ENCODE measurements at places on chromosomes 13 and 19.

DNA sequence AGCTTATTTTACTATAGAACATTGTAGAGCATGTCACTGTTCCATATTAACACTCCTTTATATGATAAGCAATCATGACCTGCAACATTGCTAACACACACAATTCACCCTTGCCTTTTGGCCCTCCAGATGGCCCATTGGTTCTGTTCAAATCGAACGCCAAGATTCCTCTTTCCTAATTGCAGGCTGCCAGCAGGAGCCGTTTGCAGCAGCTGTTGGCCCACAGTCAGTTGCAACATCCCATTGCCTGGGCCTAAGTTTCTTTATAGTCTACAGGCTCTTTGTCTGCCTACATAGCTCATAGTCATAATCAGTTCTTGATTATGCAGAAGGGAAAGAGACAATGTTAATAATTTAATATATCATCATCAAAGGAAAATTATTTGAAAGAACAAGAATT, 37.6 kb downstream of the KCTD12 start:
- DNase-seq, result no peak

DNA sequence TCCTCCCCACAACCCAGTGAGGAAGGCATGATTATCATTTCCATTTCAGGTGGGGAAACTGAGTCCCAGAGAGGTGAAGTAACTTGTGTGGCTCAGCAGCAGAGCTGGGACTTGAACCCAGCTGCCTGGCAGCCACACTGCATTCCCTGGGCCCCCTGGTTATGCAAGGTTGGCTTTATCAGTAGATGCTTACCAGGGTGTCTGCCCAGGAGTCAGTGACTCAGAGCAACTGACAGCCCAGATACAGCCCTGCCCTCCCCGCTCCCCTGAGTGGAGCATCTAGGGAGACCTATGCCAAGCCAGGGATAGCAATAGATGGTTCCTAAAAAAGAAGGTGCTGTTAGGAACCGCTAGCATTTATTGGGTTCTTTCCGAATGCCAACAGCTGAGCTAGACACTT, 5.9 kb downstream of the IGLON5 start:
- DNase-seq, result no peak

GRCh38 chr19:3245050-3245449, 20.6 kb downstream of the CELF5 start:
- DNase-seq, result no peak

- no peak for DNase-seq
These were observed 7.7 kb upstream of the CRTC1 start for GRCh38 chr19:18675779-18676178.

DNA sequence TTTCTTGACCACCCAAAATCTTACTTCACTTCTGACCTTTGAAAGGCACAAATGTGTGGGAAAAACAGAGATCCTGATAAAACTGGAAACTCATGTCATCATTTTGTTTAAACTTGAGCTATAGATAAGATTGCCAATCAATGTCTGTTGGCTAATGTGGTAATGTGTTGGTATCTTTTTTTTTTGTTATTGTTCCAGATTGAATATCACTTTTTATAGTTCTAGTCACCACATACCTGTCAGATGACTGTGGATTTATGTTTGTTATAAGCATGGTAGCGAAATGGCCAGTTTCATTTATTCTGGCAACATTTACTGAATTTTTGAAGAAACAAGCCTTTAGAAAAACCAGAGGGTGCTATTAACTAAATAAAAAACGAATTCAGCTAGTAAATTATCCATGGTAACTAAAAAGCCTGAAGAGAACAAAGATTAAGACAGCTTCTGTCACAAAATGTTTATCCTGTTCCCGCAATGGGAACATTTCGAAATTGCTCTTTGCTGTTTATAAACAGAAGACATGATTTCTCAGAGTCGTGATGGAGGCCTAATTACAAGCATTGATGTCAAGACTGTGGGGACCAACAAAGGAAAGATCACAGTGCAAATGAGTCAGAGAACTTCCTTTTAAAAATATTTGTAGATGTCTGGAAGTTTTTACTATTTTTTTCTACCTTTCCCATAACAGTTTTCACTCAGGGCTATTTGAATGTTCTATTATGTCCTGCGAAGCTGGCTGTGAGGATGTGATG, 82.9 kb upstream of the POSTN start:
- peak; percentile 40 for DNase-seq

- no peak for DNase-seq
These were observed 550 bp downstream of the CERS4 start for GRCh38 chr19:8209462-8210378.

- no peak for DNase-seq
These were observed 464.1 kb downstream of the KLF5 start for GRCh38 chr13:73522937-73523336.

- peak; percentile 75 for DNase-seq
These were observed 20.0 kb downstream of the KLF12 start for GRCh38 chr13:74114202-74114601.

DNA sequence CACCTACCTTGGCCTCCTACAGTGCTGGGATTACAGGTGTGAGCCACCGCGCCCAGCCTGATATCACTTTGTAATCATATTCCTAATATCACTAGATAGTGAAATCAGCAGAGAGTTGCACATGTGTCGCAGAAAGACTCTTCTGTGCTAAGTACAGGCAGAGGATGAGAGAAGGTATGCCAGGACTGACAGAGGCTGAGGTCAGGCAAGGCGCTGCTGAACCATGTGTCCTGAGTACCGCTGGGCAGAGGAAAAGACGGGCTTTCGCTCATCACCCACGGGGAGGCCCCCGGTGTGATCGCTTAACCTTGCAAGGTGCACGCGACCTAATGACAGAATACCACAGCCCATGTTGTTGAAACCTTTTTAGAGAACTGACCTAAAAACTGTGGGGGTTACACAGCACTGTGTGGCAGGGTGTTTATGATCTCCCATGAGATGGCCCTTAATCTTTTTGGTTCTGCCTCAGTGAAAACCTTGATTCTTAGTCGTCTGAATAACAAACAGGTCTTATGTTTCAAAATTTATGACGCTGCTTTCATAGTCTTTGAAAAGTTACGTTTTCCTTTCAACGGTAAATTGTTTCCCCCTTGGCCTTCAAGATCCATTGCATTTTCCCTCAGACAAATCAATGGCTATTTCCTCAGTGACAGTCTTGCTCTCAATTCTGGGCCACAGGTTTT, 12.2 kb downstream of the GJA3 start:
- DNase-seq, result no peak

DNA sequence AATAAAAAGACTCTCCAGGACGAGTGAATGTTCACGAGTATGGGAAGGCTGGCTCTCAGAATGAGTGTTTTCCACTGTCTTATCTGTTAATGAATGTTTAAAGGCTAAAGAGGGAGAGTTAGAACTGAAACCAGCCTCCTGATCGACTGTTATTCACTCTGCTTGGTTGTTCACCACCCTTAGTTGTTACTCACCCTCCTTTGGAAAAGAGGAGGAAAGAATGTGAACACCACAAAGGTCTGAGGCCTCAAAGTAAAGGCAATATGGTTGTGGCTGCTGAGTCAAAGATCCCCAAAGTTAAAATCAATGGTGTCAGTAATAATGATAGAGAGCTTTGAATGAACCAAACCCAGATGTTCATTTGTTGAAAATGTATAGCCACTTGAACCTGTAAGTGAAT, 1793.2 kb upstream of the PCDH20 start:
- DNase-seq, result no peak

DNA sequence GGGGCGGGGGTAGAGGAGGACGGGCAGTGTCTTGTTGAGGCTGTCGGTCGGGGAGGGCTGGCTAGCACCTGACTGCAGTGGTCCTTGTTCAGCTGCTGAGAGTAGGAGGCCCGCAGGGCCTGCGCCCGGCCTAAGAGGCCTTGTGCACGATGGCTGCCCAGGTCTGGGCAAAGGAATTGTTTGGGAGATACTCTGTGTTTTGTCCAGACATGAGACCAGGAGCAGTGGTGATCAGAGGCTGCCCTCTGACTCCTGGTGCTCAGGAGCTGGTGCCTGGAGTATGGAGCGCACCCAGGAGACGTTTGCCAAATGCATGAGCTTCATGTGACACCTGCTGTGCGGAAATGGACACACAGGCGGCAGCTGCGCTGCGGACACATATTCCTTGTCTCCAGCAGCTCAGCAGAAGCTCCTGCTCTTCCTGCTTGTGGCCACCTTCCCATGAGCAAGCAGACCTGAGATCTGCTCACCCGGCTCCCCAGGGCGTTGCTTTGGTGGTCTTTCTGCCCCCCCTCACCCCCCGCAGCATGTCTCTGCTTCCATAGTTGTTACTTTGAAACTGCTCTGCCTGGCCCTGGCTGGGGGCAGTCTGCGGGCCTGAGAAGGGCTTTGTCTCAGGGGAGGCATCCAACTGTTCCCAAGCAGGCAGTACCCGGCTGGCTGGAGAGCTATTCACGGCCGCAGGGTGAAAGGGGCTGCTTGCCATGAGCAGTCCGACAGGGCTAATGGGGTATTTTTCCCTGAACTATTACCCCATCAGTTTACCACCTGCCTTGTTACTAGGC, 163.9 kb downstream of the TEX29 start:
- no peak for DNase-seq

GRCh38 chr13:28058866-28059613, 41.3 kb downstream of the FLT3 start:
- DNase-seq, result no peak

DNA sequence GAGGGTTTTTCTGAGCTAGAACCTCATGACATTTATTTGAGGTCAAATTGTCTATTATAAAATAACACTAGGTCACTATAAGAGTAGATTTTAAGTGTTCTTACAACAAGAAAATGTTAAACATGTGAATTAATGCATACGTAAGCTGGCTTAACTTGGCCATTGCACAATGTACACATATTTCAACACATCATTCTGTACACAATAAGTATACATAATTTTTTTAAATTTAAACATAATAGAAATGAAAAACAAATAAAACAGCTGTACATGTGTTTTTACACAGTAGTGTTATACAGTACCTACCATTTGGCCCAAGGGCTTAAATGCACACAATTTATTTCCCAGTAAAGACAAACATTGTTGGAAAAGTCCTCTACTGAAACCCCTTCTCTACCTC, 269.9 kb downstream of the DACH1 start:
- no peak for DNase-seq

DNA sequence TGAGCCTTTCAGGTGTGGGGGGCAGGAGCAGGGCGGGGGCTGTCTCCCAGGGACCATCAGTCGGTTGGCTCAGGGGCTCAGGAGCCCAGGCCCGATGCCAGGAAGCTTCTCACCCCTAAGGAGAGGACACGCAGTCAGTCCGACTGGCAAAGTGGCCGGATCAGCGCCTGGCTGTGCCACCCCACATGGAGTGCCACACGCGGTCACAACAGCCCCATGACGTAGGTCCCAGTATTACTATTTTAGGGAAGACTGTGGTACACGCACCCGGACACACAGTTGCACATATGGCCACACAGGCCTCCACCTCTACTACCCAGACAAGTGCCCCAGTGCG, 29.3 kb upstream of the GRTP1 start:
- DNase-seq, result no peak

- DNase-seq, result no peak
These were observed 10.2 kb downstream of the CLN5 start for GRCh38 chr13:77001963-77002587.

- no peak for DNase-seq
These were observed 35.8 kb downstream of the STOML3 start for GRCh38 chr13:38954844-38955243.

DNA sequence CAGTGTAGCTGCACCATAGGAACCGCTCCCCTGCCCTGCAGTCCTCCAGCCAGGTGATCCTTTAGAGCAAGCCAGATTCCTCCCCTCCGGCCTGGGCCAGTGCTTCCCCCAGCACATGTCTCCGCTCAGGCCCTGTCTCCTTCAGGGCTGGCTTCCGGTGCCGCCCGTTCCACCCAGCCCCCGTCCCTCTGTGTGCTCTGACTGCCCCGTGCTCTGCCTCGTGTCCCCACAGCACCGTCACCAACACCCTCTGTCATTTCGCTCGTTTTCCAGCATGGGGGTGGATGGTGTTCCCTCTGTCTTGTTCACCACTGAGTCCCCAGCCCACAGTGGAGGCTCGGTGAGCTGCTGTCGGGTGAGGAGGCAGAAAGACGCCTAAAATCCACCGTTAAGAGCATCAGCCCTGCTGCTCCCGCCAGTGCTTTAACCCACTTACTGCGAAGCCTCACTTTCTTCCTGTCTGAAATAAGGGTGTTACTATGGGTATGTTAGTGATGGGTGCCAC, 54.5 kb downstream of the TSSK6 start:
- no peak for DNase-seq

DNA sequence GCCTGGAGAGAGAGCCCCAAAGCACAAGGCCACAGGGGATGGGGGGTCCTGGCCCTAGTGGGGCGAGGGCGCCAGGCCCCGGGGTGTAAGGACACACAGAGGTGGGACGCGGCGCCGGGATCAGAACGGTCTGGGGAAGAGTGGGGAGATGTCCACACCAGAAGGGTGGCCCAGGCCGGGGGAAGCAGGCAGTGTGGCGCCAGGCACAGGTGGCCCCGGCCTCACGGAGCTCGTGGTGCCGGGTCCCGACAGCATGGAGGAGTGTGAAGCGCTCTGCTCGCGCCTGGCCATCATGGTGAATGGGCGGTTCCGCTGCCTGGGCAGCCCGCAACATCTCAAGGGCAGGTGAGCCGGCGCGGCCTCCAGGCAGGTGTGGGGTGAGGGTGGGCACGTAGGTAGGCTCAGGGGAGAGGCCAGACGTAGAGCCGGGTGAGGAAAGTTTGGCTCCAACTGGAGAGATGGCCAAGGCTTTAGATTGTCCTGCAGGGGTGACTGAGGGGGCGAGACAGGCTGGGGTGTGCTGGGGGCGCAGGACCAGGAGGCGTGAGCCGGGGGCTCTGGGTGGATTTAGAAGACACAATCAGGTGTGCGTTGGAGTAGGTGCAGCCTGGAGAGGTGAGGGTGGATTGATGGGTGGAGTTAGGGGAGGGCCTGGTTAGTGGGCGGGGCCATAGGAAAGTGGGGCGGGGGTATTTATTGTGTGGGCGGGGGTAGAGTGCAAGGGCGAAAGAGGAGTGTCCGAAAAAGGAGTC, 2.9 kb upstream of the ARHGAP45 start:
- DNase-seq, result no peak

- no peak for DNase-seq
These were observed 13.6 kb downstream of the LCP1 start for GRCh38 chr13:46168341-46168740.

- DNase-seq, result no peak
These were observed 1.2 kb downstream of the WDR83 start for GRCh38 chr19:12667731-12668302.

DNA sequence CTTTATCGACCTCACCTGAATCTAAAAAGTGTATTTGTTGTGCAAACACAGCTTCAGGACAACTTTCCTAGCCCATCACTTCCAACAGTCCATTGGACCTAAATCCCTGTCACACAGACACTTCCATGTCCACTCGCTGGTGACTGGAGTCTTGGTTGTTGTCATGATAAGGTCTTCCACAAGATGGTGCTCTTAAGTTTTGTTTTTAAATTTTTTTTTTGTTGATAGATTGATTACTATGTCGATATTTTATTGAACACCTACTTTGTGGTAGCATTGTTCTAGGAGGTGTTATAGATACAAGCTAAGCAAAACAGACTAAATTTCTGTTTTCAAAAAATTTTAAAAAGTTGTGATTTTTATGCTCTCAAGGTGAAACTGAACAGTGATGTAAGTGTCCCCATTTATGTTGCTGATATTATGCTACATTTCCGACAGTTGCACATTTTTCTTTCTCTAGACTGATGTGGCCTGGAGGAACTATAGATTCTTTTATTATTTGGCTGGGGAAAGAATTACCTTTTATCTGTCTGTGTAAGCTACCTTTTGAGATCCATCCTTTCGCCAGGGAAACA, 8.1 kb upstream of the ERICH6B start:
- no peak for DNase-seq

All from retinal pigment epithelial cell (primary cell).